Nasal cavity respiratory epithelium epithelial cell of viscerocranial mucosa (primary cell): ENCODE measurements at places on chromosomes 5 and 9. TPM values are rescaled to one million over a fixed set of nuclear protein-coding genes. Genes with fewer than 3 reads are reported as not detected.

Gene MINAR2
- not detected in 2 replicates for total RNA-seq

Gene BOD1
- total RNA-seq: 111 and 121 TPM in 2 replicates

Gene ANKRD33B
- total RNA-seq: 0.34 and 0.43 TPM in 2 replicates

Gene FOXD4L4
- 0.34 and 0.43 TPM in 2 replicates for total RNA-seq

Gene GALNT12
- total RNA-seq: 0.34 and 4.3 TPM in 2 replicates
